ENCODE measurements at places on chromosomes 16 and 17.
A peak's percentile ranks its signal among the peaks of the same experiment; 100 is the strongest.

DNA sequence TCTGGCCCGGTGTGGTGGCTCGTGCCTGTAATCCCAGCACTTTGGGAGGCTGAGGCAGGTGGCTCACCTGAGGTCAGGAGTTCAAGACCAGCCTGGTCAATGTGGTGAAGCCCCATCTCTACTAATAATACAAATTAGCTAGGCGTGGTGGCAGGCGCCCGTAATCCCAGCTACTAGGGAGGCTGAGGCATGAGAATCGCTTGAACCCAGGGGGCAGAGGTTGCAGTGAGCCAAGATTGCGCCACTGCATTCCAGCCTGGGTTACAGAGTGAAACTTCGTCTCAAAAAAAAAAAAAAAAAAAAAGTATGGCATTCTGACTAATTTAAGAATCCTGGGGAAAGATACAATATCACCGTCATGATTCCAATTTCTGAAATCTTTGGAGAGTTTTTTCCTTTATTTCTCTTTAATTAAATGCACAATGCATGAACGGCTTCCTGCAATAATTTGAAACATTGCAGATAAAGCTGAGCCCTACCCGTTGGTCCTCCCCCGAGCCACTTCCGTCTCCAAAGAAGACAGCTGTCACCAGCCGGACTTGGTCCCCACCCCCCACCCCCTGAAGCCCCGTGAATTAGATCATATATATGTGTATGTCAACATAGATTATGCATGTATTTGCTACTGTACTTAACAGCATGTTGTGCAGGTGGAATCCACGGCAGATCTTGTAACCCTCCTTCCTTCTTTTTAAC is 142.6 kb upstream of the PLCG2 start:
- DNase-seq, result no peak
- H3K4me1 ChIP-seq, result peaks cover 48% of the 10 kb centered on the region
- peak overlapping the region; percentile 69 for H3K27ac ChIP-seq

DNA sequence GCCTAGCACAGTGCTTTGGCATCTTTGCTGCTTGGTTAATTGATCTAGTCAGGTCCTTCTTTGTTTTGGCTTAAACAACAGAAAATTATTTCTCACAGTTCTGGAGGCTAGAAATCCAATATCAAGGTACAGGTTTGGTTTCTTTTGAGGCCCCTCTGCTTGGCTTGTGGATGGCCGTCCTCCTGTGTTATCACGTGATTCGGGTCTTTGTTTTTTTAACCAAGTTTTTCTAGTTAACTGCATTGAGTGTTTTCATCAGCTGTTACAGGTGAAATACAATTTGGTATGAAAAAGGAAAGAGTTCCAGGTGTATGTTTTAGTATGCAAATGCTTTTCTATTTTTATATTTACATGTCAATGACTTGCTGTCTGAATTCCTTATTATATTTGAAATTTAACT is 2.8 kb downstream of the NLK start:
- no peaks in the 10 kb centered on the region for H3K27me3 ChIP-seq
- peak overlapping the region; percentile 37 for H3K4me3 ChIP-seq
- H3K36me3 ChIP-seq, result peaks cover 8% of the 10 kb centered on the region
- no peak for DNase-seq
- H3K4me1 ChIP-seq, result peaks cover 45% of the 10 kb centered on the region

GRCh38 chr17:34624767-34625383 is 45.5 kb downstream of the TMEM132E start:
- no peaks in the 10 kb centered on the region for H3K36me3 ChIP-seq
- peaks cover 9% of the 10 kb centered on the region for H3K4me1 ChIP-seq
- DNase-seq, result no peak
- H3K27me3 ChIP-seq, result peaks cover 36% of the 10 kb centered on the region
- H3K4me3 ChIP-seq, result peak overlapping the region; percentile 36
- no peak overlapping the region for H3K27ac ChIP-seq

DNA sequence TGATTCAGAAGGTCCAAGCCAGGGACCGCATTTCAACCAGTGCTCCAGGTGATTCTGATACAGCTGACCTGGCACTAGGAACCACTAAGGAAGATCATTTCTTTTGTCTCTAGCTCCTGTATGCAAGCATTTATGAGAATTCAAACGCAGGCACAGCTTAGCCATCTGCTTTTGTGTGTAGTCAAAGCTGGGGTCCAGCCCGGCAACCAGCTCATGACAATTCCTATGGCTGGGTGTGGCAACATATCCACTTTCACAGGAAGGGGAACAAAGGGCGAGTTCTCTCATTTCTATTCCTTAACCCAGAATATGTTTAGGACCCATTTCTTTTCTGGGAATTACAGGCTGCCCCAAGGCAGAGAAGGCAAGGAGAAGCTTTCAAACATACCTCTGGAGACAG is 27.3 kb upstream of the COG7 start:
- H3K4me1 ChIP-seq, result no peaks in the 10 kb centered on the region
- H3K27me3 ChIP-seq, result no peaks in the 10 kb centered on the region
- no peak for DNase-seq
